ENCODE measurements at places on chromosomes 7 and 10.

- DNase-seq, result no peak
- no peak overlapping the region for H3K4me3 ChIP-seq
- H3K27ac ChIP-seq, result no peak overlapping the region
- H3K36me3 ChIP-seq, result no peaks in the 10 kb centered on the region
These were observed 3.6 kb downstream of the INMT start for GRCh38 chr7:30755384-30756154.

DNA sequence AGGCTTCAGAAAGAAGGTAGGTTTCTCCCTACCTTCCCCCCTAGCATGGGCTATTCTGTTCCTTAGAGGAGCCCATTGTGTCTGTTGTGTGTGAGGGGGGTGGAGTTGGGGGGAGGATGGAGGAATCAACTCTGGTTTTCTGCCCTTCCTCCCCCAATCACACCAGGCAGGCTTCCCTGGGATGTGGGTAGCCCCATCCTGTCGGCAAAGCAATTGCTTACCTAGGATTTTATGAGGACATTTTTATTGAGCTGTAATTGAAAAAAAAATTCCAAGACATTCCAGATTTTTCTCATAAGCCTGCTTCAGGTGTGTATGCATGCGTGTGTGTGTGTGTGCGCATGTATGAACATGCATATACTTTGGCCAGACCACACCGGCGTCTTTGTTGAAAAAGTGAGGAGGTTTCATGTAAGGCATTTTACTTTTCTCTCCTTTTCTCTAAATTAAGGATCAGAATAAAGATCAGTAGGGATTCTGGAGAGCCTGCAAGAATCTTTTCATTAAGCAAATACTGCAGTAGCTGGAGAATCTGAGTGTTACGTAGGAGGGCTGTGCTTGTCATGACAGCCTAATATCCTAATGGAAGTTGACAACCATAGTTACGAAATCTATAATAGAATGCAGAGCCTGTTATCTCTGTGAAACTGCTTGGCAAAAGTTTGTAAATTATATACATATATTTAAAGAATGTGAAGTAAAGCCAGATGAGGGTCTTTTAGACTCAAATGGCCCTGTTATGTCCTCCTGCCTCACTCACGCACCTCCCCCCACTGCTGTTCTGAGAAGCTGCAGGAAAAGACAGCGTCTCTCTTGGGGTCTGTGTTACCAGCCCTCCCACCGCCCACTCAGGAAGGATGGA lies 27.3 kb upstream of the SAMD8 start:
- H3K27ac ChIP-seq, result no peak overlapping the region
- no peaks in the 10 kb centered on the region for H3K36me3 ChIP-seq
- no peaks in the 10 kb centered on the region for H3K4me1 ChIP-seq
- no peak overlapping the region for H3K4me3 ChIP-seq

GRCh38 chr10:53638006-53638405 lies 865.4 kb upstream of the MBL2 start:
- H3K36me3 ChIP-seq, result no peaks in the 10 kb centered on the region
- no peak overlapping the region for H3K27ac ChIP-seq
- no peak for DNase-seq
- no peak overlapping the region for H3K4me3 ChIP-seq
- no peaks in the 10 kb centered on the region for H3K27me3 ChIP-seq

- no peaks in the 10 kb centered on the region for H3K4me1 ChIP-seq
- no peak overlapping the region for H3K27ac ChIP-seq
- no peaks in the 10 kb centered on the region for H3K36me3 ChIP-seq
- peaks cover 31% of the 10 kb centered on the region for H3K27me3 ChIP-seq
- DNase-seq, result no peak
These were observed 134.8 kb upstream of the ADAM12 start for GRCh38 chr10:126523071-126523470.

DNA sequence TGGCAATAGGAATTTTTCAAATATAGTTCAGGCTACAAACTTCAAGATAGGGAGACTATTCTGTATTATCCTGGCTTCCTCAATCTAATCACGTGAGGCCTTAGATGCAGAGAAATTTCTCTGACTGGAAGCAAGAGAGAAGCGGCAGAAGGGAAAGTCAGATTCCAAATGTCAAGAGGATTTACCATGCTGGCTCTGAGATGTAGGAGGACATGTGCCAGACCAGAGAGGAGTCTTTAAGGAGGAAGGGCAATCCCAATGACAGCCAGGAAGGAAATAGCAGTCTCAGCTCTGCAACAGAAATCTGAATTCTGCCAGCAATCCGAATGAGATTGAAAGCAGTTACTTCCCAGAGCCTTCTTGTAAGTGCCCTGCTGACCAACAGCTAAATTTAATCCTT lies 57.4 kb downstream of the NUTM2E start:
- H3K27ac ChIP-seq, result no peak overlapping the region
- H3K27me3 ChIP-seq, result peaks cover 11% of the 10 kb centered on the region
- H3K4me1 ChIP-seq, result no peaks in the 10 kb centered on the region
- DNase-seq, result no peak

GRCh38 chr7:41881331-41882130 lies 178.6 kb upstream of the INHBA start:
- peaks cover 52% of the 10 kb centered on the region for H3K4me1 ChIP-seq
- no peaks in the 10 kb centered on the region for H3K27me3 ChIP-seq
- no peak for DNase-seq

All from GM23248 (cell line).